ENCODE measurements at places on chromosomes 5 and 9.

DNA sequence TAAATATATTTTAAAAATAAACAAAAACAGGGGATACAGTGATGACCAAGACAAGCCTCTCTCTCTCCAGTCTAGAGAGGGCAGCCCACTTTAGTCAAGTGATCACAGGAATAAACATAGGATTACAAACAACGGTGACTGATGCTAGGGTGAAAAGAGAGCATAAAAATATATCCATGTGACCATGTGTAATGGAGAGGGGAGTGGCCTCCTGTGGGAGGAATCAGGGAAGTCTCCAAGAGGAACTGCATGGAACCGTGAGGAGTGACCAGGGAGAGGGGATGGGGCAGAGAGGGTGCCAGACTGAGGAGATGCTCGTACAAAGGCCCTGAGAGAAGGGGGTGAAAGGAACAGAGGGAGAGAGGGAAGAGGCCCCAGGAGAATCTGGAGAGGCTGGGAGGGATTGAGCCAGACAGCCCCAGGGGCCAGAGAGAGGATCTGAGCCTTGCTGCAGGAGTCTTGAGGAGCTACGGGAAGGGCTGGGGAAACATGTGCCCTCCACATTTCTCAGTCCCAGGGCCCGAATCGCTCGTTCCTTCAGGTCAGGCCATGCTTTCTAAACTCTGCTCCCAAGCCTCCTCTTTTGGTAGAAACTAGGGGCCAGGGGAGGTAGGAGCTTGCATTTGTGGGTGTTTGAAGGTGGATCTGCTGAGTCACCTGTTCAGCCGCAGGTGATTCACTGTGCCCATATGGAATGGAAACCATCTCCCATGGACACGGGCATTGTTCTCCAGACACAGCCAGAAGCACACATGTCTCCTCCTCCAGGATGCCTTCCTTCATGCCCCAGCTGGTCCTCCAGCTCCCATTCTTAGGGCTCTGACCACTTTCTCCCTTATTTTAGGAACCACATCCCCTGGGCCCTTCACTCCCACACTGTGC is 63.8 kb downstream of the PAX5 start:
- DNase-seq, result no peak

DNA sequence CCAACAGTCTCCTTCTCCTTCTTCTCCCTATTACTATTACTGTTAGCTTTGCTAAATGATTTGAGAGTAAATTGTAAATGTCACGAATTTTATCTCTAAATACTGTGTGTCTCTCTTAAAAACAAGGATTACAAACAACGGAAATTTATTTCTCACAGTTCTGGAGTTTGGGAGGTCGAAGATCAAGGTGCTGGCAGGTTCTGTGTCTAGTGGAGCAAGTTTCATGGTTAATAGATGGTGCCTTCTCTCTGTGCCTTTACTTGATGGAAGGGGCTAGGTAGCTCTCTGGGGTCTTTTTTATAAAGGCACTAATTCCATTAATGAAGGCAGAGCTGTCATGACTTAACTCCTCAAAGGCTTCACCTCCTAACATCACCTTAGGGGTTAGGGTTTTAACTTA is 237.9 kb downstream of the MAN2A1 start:
- DNase-seq, result no peak

- DNase-seq, result no peak
Observed at GRCh38 chr9:29806937-29807618, 2233.8 kb upstream of the C9orf72 start.

DNA sequence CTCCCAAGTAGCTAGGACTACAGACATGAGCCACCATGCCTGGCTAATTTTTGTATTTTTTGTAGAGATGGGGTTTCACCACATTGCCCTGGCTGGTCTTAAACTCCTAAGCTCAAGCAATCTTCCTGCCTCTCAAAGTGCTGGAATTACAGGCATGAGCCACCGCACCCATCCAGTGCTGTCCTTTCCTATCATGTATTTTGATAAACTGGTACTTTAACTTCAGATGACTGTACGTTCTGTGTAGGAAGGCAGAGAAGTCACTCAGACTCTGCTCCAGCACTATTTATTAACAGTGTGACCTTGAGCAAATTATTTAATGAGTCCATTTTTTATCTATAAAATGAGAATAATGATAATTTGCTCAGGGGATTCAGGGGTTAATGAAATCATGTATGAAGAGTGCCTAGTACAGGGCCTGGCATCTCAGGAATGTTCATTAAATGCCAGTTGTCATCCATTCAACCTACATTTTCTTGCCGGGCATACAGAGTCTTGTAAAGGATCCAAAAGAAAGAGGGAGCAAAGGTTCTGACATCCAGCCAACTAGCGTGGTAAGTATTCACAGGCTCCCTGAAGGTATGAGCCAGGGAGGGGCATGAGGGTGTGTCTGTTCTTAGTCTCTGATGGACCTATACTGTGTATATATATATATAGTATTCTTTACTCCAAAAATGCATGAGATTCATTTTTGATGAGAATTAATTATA is 201.9 kb downstream of the PBX3 start:
- no peak for DNase-seq

GRCh38 chr5:69152731-69153130 is 14.2 kb upstream of the CCNB1 start:
- DNase-seq, result no peak

DNA sequence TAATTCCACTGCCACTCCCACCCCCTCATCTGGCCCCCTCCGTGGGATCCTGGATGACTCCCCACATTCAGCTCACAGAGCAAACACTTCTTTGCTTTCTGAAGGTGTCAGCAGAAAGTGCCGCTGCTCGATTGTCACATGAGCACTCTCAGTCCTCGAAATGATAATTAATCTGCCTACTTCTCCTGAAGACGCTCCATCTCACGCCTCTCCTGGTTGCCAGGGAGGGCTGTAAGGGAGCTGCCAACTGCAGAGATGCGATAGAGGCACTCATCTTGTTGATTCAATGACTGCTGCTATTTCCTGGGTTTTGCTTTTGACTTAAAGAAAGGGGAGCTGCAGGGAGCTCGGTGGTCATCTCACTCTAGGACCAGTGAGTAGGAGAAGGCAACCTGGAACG is 206.5 kb downstream of the DAB2IP start:
- peak; percentile 75 for DNase-seq

GRCh38 chr9:12784461-12785259 is 9.8 kb downstream of the LURAP1L start:
- DNase-seq, result no peak

DNA sequence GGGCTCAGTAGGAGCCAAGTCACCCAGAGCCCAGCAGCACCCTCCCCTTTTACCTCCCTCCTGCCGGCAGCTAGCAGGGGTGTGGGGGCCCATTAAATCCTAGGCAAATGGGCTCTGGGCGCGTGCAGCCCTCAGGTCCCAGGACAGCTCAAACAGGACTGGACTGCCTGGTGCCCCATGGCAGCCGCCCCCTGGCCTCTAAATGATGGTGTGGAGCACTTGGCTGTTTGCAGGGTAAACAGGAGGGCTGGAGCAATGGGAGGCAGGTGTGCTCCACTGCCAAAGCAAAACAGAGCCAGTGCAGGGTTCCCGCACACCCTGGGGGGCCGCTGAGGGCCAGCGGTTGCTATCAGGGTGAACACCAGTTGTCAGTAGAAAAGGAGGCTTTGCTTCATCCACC is 55.9 kb upstream of the C5orf58 start:
- DNase-seq, result no peak

DNA sequence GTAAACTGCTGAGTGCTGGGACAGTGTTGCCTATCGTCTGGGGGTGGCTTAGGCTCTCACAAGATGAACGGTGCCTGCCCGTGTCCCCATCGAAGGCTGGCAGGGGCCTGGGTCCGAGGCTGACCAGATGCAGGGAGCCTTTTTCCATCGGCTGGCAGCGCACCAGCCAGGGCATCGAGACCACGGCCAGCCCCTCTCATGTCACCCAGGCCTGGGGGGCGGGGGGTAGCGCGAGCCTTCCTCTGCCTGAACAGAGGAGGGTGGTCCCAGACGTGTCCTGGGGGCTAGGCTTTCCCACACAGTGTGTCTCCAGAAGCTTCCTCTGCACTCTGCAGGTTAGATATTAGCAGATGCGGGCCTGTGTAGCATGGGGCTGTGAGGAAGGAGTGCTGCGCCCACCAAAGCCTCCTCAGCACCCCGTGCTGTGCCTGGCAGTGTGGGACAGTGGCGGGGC is 17.3 kb downstream of the FGD3 start:
- DNase-seq, result no peak

GRCh38 chr5:96321345-96321744 is 111.7 kb downstream of the PCSK1 start:
- DNase-seq, result no peak

DNA sequence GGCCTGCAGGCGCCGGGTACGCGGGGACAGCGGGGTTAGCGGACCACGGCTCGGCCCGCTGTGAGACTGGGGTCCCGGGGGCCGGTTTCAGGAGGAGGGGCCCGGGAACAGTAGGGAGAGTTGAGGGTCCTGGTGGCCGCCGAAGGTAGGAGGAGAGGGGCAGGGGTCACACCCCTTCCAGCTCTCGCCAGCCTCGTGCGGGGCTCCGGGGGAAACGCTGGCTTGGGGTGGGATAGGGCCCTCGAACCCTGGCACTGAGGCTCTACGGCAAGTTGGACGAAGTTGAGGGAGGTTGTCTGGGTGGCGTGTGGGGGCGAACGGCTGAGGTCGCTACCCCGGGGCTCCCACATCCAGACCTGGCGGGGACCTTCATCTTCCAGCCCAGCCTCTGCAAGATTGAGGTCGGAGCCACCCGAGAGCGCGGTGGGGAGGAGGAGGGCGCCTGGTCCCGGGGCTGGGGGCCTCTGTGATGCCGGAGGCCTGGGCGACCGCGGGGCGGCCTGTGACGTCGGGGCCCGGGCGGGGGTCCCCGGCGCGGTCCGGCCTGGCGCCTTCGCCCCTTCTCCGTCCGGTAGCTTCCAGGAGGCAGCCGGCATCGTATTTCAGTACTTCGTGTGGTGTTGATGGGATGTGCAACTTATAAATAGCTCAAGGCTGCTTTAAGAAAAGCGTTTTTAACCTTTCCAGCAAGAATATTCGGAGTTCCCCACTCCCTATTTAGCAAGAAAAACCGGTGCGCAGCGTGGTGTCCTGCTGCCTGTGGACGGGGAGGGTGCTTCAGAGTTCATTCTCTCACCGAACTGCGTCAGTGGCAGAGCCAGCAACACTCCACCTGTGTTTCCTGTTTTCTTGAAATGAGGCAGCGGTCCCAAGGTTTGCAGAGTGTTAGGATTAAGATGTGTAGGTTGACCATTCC is 902 bp downstream of the HABP4 start:
- DNase-seq, result peak; percentile 19

DNA sequence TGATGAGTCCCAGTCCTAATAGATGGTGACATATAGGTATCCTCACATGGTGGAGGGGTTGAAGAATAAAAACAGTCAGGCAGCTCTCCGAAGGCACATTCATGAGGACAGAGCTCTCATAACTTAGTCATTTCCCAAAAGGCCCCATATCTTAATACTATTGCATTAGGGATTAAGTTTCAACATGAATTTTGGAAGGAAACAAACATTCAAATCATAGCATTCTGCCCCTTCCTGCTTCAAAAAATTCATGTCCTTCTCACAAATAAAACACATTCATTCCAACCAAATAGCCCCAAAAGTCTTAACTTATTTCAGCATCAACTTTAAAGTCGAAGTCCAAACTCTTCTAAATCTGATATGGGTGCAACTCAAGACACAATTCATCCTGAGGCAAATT is 277.2 kb upstream of the NR4A3 start:
- no peak for DNase-seq

DNA sequence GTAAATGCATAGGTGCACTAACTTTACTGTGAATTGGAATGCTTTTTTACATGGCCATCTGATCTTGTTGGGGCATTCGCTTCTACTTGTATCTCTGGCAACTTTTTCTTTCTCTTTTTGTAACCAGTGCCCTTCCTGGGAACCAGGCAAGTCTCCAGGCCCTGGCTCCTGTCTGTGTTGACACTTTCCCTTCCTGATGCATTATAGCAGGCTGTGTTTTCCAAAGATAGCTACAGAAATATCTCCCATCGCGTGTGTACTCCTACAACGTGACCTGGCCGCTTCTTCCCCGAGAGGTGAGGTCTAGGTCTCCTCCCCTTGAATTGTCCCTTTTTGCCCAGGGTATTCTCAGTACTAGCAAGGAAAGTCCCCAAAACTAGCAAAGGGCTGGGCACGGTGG is 81.1 kb upstream of the SPIN1 start:
- DNase-seq, result no peak

GRCh38 chr9:135098400-135099105 is 11.1 kb downstream of the OLFM1 start:
- DNase-seq, result no peak

GRCh38 chr9:8733131-8733954 is 933.8 kb upstream of the DMAC1 start:
- peak; percentile 77 for DNase-seq

DNA sequence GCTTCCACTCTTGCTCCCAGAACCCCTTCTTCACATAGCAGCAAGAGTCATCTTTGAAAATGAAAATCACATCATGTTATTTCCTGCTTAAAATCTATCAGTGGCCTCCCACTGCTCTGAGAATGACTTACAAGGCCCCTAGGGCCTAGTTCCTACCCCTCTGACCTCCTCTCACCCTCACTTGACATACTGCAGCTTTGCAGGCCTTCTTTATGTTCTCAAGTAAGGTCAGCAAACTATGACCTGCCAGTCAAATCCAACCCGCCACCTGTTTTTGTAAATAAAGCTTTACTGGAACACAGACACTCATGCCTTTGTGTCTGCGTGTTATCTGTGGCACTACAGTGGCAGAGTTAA is 185.7 kb downstream of the NR3C1 start:
- no peak for DNase-seq

- peak; percentile 45 for DNase-seq
Observed at GRCh38 chr9:131579789-131580211, 34.5 kb downstream of the PRRT1B start.

GRCh38 chr5:1718669-1719068 is 81.0 kb downstream of the MRPL36 start:
- DNase-seq, result no peak

DNA sequence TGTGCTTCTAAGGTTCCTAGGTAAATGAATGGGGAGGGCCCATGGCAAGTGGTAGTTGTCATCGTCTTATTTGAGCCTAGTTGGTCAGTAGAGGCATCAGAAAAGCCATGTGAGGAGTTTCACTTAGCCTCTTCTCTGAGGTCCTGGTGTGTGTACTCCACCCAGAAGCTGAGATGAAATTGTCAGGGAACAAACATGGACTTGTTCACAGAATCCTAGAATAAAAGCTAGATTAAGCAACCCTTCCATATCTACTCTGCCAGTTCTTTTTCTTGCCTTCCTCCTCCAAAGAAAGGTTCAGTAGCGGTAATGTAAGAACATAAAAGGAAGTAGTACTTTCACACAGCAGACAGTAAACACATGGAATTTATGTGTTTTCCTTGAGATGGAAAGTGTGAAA is 70.4 kb downstream of the ARHGAP26 start:
- no peak for DNase-seq

DNA sequence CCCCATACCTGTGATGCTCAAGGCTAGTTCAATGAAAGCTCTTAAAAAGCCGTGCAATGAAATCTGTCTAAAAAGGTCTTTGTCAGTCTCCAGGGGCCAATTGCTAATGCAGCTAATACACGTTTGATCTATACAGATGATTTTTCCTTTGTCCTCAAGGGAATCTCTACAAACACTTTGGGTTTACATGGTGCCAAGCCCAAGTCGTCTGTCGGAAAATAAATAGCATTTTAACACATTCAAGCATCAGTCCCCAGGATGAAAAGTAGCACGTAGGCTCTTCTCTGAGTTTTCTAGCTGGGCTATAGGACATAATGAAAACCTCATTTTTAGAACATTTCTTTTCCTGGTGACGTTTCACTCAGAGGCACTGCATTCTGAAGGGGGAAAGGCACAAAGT is 477.4 kb upstream of the WWC1 start:
- DNase-seq, result no peak
